Peyer's patch (tissue), 4 donors: ENCODE measurements at places on chromosomes 13 and 19. TPM values are rescaled to one million over a fixed set of nuclear protein-coding genes. Genes with fewer than 3 reads are reported as not detected.

The COX6B1 gene
- 774 TPM for total RNA-seq

- no peak overlapping the region for H3K4me3 ChIP-seq
- no peaks in the 10 kb centered on the region for H3K27me3 ChIP-seq
- no peak overlapping the region for H3K27ac ChIP-seq
- H3K36me3 ChIP-seq, result no peaks in the 10 kb centered on the region
- peak; percentile 61 for DNase-seq
- no peaks in the 10 kb centered on the region for H3K4me1 ChIP-seq
Measured at GRCh38 chr19:5369962-5370367, 29.4 kb upstream of the PTPRS start.

- H3K27ac ChIP-seq, result no peak overlapping the region
- H3K27me3 ChIP-seq, result no peaks in the 10 kb centered on the region
- no peak for DNase-seq
- no peaks in the 10 kb centered on the region for H3K4me1 ChIP-seq
Measured at GRCh38 chr13:22120646-22121045, 449.8 kb downstream of the FGF9 start.

The ZNF28 gene
- 16.9 TPM for total RNA-seq

- DNase-seq, result no peak
- no peaks in the 10 kb centered on the region for H3K27me3 ChIP-seq
- H3K4me1 ChIP-seq, result no peaks in the 10 kb centered on the region
- no peak overlapping the region for H3K27ac ChIP-seq
- no peak overlapping the region for H3K4me3 ChIP-seq
- H3K36me3 ChIP-seq, result no peaks in the 10 kb centered on the region
Measured at GRCh38 chr13:35891507-35892441, 239.4 kb downstream of the DCLK1 start.

- H3K4me1 ChIP-seq, result no peaks in the 10 kb centered on the region
Measured at GRCh38 chr13:50627111-50627510, 216.4 kb downstream of the DLEU7 start.

- peaks cover 18% of the 10 kb centered on the region for H3K4me1 ChIP-seq
- H3K4me3 ChIP-seq, result no peak overlapping the region
- no peak for DNase-seq
- H3K27me3 ChIP-seq, result no peaks in the 10 kb centered on the region
Measured at GRCh38 chr13:30804474-30804873, 69.1 kb downstream of the ALOX5AP start.

- H3K4me1 ChIP-seq, result peaks cover 41% of the 10 kb centered on the region
- DNase-seq, result no peak
- H3K4me3 ChIP-seq, result no peak overlapping the region
- H3K27ac ChIP-seq, result peak overlapping the region; percentile 93
- H3K27me3 ChIP-seq, result no peaks in the 10 kb centered on the region
- H3K36me3 ChIP-seq, result no peaks in the 10 kb centered on the region
Measured at GRCh38 chr13:114069376-114070097, 62.9 kb downstream of the RASA3 start.

The PRSS57 gene
- total RNA-seq, result not detected
